ENCODE measurements at places on chromosomes 1 and 21.

DNA sequence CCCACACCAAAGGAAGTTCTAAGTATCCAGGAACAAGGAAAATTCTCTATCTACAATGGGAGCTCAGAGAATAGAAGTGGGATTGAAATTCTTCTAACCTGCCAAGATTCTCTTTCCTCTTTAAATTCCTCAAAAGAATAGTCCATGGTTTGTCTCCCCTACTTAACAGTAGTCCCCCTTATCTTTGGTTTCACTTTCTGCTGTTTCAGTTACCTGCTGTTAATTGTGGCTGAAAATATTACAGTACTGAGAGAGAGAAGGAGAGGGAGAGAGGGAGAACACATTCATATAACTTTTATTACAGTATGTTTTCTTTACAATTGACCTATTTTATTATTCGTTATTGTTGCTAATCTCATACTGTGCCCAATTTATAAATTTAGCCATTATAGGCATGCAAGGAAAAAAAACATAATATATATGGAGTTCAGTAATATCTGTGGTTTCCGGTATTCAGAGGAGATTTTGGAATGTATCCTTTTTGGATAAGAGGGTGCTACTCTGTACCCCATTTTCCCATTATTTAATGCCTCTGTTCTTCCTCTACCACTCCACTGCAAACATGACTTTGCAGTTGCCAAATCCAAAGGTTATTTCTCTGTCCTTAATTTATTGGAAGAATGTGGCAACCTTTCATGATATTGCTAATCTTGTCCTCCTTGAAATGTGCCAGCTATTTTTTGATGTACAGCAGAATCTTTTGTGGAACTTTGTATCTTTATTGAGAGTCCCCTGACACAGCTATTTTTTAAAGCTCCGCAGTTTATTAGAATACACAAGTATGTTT is 68.0 kb downstream of the USP25 start:
- no peak for DNase-seq

- DNase-seq: no peak
Observed at GRCh38 chr21:35075546-35075945, 26.4 kb upstream of the RUNX1 start.

DNA sequence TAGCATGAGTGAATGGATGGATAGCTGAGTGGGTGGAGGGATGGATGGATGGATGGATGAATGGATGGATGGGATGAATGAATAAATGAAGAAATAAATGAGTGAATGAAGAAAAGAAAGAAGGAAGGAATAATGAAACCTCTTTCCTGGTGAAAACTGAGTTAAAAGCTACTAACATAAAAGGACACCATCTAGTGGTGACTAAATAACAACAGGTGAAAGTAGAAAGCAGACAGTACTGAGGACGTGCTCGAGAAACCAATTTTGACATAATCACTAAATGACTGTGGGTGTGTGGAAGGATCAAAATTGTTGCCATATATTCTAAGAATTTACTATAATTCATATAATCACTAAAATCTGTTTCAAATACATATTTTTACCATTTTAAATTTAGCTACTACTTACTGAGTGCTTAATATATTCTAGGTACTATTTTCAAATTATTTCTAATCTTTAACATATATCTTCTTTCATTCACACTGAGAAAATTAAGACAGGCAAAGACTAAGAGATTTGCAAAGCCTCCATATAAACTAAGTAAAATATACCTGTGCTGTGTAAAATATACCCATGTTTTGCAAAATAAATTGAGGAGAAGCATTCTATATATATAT is 522.9 kb downstream of the LRRIQ3 start:
- DNase-seq: no peak

DNA sequence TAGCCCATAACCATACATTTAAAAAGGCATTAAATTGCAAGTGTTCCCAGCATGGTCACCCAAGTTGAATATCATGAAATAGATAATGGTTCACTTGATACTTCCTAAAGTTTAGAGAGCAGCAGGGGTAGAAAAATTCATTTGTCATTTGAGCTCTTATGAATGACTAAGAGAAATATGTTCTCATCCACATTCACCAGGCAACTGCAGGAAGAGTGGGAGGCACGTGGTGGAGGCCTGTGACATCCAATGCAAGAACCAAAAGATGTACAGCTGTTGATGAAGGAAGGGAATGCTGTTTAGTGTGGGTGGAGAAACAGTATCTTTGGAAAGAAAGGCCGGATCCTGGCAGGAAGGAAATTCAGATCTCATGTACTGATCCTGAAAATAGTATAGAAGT is 473.1 kb downstream of the ADGRL2 start:
- no peak for DNase-seq

GRCh38 chr1:37765916-37766664 is 1.2 kb upstream of the EPHA10 start:
- DNase-seq: no peak

DNA sequence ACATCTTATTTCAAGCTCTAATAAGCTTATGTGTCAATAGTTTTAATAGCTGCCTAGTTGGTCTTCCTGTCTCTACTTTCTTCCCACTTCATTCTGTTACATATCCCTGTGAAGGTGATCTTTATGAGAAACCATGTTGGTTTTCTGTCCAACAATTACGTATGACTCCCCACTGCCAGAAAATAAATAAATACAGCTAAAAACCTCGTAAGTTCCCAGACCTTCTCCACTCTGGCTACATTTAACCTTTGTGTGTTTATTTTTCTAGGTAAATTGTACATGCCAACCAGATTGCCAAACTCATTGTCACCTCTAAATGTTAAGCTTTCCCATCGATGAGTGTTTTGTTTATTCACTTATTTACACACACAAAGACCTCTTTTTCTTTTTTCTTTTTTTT is 147.2 kb downstream of the CRB1 start:
- no peak for DNase-seq

DNA sequence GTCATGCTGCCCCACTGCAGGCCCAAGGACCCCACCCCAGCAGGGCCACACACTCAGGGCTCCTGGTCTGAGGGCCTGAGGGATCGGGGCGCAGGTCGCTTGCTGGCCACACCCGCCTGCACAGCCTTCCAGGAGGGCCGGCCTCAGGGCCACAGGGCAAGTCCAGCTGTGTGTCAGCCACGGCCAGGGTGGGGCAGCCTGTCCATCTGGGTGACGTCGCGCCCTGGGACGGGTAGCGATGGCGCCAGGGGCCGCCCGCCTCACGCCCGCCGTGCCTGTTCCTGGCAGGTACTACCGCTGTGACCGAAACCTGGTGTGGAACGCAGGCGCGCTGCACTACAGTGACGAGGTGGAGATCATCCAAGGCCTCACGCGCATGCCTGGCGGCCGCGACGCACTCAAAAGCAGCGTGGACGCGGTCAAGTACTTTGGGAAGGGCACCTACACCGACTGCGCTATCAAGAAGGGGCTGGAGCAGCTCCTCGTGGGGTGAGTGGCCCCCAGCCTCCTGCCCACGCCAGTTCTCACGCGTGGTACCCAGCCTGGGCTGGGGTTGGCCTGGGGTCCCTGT is 2.5 kb downstream of the COL6A1 start:
- DNase-seq: no peak

GRCh38 chr21:39189857-39190604 is 6.8 kb upstream of the PSMG1 start:
- DNase-seq: no peak

GRCh38 chr1:178530502-178530901 is 17.6 kb downstream of the TEX35 start:
- no peak for DNase-seq

DNA sequence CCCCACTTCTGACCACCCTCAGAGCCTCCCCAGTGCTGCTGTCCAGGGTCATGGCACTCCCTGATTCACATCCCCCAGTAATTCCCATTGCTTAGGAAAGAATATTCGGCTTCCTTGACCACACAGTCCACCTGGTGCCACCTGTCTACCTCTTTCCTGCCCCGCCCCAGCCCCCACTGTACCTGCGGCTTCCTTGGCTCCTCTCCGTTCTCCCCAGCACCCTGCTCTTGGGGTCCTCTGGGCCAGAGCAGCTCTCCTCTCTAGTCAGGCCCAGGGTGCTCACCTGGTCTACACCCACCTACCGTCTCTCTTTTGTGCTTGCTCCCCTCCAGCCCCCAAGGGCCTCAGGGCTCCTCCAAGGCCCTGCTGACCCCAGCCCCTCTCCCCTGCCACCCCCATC is 142.6 kb downstream of the PEX14 start:
- DNase-seq: no peak
